ENCODE measurements at places on chromosomes 6 and 20.

DNA sequence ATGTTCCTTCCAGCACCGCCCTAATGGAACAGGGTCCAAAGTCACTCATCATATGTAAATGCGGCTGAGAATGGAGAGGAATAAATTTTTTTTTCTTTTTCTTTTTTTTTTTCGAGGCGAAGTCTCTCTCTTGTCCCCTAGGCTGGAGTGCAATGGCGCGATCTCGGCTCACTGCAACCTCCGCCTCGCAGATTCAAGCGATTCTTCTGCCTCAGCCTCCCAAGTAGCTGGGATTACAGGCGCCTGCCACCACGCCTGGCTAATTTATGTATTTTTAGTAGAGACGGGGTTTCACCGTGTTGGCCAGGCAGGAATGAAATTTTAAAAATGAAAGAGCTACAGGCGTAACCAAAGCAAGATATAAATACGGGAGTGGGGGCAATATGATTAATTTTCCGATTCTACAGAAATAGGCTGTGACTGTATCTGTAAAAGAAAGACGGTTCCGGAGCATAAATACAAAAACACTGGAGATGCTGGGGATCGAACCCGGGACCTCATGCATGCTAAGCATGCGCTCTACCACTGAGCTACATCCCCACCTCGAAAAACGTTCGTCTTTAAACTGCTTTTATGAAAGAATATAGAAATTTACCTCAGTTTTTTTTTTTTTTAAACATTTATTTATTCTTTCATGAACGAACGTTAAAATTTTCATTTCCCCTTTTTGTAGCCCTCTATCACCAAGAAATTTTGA lies 132.2 kb downstream of the GPX5 start:
- DNase-seq, result peak; percentile 70

- DNase-seq, result no peak
Measured at GRCh38 chr20:44851545-44851944, 34.0 kb upstream of the YWHAB start.

DNA sequence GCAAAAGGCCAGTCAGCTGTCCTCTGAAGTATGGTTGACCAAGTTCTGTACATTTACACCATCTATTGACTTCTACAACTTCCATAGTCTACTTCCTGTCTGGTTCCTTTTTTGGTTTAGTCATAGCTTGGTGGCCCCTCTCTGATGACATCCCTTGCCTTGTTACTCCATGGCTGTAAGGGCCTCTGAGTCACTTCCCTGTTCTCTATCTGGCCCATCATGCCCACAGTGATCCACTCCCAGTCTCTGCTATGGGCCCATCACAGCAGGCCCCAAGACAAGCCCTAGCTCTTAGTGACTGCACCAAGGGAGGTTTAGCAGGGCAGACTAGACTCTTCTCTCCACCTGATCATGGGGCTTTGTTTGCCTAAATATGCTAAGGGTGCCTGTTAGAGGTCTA lies 441.6 kb downstream of the HACE1 start:
- DNase-seq, result no peak

DNA sequence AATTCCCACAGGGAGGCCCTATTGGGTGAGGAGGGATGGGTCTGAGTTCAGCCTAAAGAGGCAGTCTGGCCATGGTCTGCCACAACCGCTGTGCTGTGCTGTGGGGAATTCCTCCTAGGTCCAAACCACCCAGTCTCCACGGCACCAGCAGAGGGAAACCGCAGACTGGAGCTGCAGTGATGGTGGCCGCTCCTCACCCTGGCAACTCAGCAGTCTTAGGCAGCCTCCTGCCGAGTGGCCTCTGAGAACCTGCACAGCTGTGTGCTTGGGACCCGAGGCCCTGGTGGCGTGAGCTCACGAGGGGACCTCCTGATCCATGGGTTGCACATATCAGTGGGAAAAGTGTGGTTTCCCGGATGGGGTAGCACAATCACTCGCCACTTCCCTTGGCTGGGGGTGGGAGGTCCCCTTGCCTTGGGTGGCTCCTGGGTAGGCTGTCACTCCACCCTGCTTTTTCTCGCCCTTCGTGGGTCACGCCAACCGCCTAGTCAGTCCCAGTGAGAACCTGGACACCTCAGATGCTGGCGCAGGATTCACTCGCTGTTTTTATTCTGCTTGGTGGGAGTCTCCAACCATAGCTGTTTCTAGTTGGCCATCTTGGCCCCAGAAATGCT lies 242.2 kb downstream of the CDH26 start:
- no peak for DNase-seq

- no peak for DNase-seq
Measured at GRCh38 chr6:16336056-16336818, 97.8 kb downstream of the GMPR start.

DNA sequence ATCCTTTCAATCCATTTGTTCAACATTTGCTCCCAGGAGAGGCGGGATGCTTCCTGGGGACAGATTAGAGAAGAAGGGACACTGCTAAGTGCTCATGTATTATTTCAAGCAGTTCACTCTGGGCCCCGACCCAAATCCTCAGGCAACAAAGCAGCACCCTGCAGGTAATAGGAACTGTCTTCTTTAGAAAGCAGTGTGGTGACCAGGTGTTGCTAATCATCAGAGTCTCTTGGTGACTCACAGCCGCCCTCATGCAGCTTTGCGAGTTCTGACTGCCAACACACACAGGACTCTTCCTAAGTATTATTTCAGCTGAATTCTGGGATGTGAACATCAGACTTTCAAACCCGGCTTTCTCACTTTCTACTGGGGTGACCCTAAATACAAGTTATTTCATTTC lies 356.4 kb downstream of the PRKN start:
- no peak for DNase-seq

- no peak for DNase-seq
Measured at GRCh38 chr6:56245903-56246351, 1.5 kb downstream of the COL21A1 start.

GRCh38 chr6:2944405-2945152 lies 26.8 kb downstream of the SERPINB6 start:
- no peak for DNase-seq

DNA sequence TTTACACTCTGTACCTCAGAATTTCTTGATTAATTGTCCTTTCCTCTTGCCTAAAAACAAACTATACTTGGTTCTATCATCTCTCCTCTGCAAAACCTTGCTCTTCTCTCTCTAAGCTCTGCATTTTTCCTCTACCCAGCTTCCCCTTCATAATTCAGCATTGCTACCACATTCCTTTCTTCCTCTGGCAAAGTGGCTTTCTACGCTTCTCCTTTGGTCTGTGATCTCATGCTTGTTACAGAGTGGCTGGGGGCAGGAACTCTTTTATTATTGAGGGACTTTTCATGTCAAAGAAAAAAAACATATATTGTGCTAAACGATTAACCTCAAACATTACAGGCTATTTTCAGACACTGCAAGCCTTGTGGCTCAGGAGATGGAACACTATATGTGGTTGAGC lies 333.3 kb upstream of the KCNQ5 start:
- no peak for DNase-seq

- peak; percentile 14 for DNase-seq
Measured at GRCh38 chr6:159654483-159655098, 38.5 kb downstream of the SOD2 start.

DNA sequence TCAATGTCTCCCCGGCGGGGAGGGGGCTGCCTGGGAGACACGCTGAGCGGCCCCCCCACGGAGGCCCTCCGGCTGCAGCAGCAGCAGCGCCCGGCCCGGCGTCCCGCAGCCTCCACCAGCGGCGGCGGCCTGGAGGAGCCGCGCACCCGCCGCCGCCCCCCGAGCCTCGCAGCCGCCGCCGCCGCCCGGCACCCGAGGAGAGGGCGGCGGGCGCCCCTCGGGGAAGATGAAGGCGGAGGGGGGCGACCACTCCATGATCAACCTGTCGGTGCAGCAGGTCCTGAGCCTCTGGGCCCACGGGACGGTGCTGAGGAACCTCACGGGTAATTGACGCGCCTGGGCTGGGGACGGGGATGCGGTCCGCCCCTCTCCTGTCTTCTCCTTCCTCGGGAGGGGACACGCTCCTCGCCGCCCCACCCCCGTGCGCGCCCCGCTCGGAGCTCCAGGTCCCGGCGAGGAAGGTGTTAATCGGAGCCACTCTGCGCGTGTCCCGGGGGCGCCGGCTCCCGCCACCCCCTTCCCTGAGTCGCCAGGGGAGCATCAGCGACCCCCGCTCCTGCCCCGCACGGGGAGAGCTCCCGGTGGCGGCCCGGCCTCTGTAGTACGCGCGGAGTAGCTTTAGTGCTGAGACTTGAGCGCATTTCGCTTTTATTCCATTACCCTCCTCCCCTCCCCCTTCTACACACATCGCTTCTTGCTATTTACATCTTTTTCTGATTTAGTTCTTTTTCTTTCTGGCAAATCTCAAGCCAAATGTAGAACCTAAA lies 686 bp downstream of the TMEM170B start:
- DNase-seq, result peak; percentile 62

- peak; percentile 84 for DNase-seq
Measured at GRCh38 chr6:131949909-131950766, 1.0 kb downstream of the CCN2 start.

DNA sequence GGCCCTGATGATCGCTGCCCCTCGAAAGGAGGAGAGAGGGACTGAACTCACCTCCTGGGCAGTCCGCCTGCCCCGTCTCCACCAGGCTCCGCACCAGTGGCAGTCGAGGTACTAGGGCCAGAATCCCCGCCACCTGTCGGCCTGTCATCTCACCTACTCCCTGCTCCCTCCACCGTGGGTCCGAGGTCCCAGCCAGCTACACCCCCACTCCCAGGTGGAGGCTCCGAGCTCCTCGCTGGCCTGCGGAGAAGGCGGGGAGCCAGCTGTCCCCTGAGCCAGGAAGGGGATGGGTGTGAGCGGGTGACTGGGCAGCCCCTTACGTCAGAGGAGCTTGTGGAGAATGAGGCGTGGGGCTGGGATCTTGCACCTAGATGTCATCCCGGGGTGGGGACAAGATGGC lies 1066.5 kb upstream of the MANEA start:
- no peak for DNase-seq

GRCh38 chr20:53804920-53805894 lies 211.6 kb upstream of the ZNF217 start:
- DNase-seq, result no peak

- no peak for DNase-seq
Measured at GRCh38 chr6:134061440-134061839, 9.0 kb upstream of the SLC2A12 start.

DNA sequence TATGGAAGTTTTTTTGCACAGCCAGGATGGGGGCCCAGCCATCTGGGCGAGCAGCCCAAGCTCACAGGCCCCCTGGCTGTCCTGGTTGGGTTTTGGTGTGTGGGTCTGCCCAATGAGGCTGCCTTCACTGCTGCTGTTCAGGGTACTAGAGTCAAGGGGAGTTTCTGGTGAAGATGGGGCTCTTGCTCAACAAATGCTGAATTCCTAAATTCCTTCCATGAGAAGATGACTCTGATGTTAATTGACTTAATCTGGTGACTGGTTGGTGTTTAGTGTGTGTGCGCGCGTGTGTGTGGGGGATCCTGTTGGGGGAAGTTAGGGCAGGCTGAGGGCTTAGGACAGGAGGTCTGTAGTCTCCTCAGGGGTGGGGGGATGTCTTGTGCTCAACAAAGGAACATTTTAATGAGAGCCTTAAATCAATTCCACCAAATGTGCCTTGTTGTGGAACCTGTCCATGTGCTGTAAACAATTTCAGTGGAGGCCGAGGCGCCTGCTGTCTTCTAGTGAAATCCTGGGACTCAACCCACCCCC lies 1.9 kb downstream of the PTK7 start:
- no peak for DNase-seq

- DNase-seq, result no peak
Measured at GRCh38 chr6:137341681-137342195, 122.6 kb upstream of the IFNGR1 start.

GRCh38 chr20:63972312-63973159 lies 2.8 kb upstream of the ZNF512B start:
- DNase-seq, result no peak

DNA sequence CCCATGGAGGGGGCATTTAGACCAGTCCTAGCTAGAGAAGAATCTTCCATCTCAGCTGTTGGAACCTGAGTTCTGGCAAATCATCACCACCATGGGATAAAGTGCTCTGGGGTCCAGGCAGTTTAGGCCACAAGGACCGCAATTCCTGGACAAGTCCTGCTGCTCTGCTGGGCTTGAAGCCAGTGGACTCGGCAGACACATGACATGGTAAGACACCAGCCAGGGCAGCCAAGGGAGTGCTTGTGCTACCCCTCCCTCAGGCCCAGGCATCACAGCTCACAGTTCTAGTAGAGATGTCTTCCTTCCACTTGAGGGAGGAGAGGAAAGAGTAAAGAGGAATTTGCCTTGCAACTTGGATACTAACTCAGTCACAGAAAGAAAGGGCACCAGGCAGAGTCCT lies 246.0 kb downstream of the EYA4 start:
- no peak for DNase-seq

GRCh38 chr20:20780127-20780824 lies 67.8 kb upstream of the RALGAPA2 start:
- DNase-seq, result no peak

GRCh38 chr20:59667981-59668515 lies 63.7 kb downstream of the PHACTR3 start:
- DNase-seq, result no peak

- no peak for DNase-seq
Measured at GRCh38 chr6:138035070-138035469, 72.1 kb downstream of the PERP start.

DNA sequence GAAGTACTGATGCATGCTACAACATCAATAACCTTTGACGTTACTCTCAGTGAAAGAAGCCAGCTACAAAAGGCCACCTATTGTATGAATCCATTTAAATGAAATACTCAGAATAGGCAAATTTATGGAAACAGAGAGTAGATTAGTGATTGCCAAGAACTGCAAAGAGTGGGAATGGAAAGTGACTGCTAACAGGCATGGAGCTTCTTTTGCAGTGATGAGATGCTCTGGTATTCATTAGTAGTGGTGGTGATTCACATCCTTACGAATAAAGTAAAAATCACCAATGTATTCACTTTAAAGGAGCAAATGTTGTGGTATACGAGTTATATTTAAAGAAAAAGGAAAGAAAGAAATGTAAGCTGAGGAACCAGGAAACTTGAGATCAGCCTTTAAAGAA lies 126.8 kb upstream of the SAMD5 start:
- DNase-seq, result no peak

- DNase-seq, result no peak
Measured at GRCh38 chr20:17457079-17457478, 74.1 kb downstream of the BFSP1 start.

GRCh38 chr6:71498638-71499037 lies 210.0 kb downstream of the OGFRL1 start:
- DNase-seq, result no peak
